ENCODE measurements at places on chromosomes 13 and 19.
A peak's percentile ranks its signal among the peaks of the same experiment; 100 is the strongest.

DNA sequence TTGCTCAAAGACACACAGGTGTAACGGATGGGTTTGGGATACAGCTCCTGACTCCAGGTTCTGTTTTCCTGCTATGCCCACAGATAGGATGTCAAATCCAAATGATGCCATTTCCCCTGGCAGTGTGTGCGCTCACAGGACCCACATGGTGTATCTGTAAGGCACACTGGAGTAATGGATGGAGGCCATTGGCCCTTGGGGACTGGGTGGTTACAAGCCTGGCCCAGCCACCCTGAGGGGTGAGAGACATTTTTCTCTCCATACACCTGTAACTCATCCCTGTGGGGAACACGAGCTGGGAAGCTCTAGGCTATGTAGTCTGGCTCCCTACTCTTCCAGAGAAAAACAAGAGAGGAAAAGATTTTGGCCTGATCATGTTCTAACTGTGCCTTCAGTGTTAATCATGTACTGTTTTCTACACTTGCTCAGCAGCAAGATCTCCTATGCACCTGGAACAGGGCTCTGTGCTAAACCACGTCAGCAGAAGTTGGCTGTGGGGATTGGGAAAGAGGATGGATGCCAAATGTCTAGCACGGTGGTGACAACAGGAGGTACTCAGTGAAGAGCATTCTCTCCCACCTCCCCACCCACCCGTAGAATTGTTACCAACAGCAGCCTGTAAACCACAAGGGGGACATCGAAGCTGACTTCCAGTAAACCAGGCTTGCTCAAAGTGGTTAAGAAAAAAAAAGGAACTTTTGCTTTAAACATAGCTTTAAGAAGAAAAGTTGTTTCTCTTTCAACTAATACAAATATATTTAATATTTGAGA, 237.0 kb downstream of the LACC1 start:
- no peak for DNase-seq

GRCh38 chr13:30446126-30446500, 19.6 kb downstream of the HMGB1 start:
- DNase-seq = no peak

DNA sequence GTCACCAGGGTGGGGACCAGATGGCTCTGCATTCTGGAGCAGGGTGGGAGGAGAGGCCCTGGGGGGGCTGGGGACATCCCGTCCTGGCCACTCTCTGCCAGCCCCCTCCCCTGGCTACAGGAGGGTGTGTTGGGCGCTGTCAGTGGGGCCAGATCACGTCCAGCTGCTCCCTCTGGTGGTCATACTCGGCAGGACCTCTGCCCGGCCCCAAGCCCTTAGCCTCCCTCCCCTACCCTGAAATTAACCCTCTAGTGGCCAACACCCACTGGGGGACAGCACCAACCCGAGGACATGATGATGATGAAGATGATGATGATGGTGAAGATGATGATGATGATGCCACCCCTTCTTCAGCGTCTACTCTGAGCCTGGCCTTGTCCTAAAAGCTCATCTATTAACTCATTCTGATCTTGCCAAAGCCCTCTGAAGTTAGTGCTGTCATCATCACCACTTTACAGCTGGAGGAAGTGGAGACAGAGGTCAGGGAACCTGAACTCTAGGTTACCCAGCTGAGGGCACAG, 590 bp upstream of the LGI4 start:
- peak; percentile 69 for DNase-seq

DNA sequence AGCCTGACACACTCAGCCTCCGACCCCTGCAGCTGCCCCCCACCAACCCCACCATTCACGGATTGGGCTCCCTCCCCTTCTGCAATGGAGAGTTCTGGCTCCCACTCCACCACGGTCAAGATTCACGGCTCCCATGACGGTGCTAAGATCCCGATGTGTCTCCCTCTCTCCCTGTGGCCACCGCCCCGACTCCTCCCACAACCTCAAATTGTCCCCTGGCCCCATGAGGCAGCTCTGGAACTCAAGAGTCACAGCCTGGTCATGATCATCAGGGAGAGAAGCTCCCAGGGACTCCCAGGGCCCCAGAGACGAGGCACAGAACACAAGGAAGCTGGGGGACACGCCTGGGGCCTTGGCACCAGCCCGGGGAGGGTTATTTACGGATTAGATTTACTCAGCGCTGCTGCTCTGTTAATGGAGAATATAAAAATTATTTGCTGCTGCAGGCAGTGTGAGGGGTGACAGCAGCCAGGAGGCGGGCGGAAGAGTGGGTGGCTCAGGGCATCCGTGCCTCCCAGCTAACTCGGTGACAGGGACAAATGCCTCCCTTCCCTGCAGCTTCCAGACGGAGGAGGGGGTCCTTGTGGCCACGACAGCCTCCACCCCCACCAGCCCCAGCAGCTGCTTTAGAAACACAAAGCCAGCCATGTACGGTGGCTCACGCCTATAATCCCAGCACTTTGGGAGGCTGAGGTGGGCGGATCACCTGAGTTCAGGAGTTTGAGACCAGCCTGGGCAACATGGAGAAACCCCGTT, 184.2 kb downstream of the PTPRS start:
- DNase-seq = no peak

GRCh38 chr19:40607311-40608239, 6.4 kb downstream of the LTBP4 start:
- DNase-seq = no peak

- no peak for DNase-seq
Measured at GRCh38 chr19:50939596-50939995, 13.2 kb downstream of the KLK5 start.

GRCh38 chr13:29514720-29515310, 80.7 kb downstream of the SLC7A1 start:
- no peak for DNase-seq

GRCh38 chr13:28743020-28743419, 24.2 kb upstream of the SLC46A3 start:
- DNase-seq = no peak
